Cardiac septum (tissue), 1 donor: ENCODE measurements at places on chromosomes 3 and 15. TPM values are rescaled to one million over a fixed set of nuclear protein-coding genes. Genes with fewer than 3 reads are reported as not detected.

GRCh38 chr3:1380926-1381646, 288.3 kb downstream of the CNTN6 start:
- DNase-seq: no peak

GRCh38 chr3:138448631-138449030, 14.2 kb downstream of the ESYT3 start:
- DNase-seq: peak; percentile 39

GRCh38 chr3:148943506-148944205, 47.7 kb upstream of the GYG1 start:
- DNase-seq: no peak

DNA sequence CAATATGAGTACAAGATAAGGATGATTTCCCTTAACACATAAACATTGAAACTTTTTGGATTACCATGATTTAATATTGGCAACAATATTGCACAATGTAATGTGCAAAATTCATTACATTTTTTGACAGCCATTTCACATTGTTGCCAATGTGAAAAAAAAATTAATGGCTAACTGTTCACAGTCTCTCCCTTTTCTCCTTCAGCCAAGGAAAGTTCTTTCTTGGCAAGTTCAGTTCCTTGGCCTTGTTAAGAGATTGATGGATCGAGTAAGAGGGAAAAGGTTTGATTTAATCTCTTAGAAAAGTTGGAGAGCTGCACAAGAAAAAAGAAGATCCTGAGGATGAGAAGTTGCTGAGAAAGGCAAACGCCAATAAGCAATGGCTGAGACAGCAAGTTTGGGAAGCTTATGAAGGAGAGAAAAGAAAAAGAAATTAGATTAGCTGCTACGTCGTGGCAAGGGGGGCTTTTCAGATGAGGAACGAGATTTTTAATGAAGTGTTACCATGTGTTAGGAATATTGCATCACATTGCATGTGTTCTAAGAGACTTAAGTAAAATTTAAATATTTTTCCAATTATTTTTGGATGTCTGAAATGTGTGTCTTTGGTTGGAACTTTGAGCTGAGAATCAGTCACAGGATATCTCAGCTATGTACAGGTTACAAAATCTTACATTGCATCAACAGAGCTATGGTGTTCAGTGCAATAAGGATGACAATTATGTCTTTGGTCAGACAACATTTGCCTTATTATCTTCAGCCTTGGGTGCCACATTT, 61.4 kb upstream of the ZNF280D start:
- no peak for DNase-seq

NEK10 gene
- 3.3 TPM for total RNA-seq

TRIM69 gene
- 70.7 TPM for total RNA-seq

ANKDD1A gene
- 1.4 TPM for total RNA-seq

ATP10A gene
- 0.94 TPM for total RNA-seq
